ENCODE measurements at places on chromosomes 3 and 15.

- no peaks in the 10 kb centered on the region for H3K4me1 ChIP-seq
- no peak overlapping the region for H3K4me3 ChIP-seq
- no peak for DNase-seq
- H3K36me3 ChIP-seq: no peaks in the 10 kb centered on the region
- H3K27ac ChIP-seq: no peak overlapping the region
- H3K27me3 ChIP-seq: no peaks in the 10 kb centered on the region
These were observed 74.5 kb downstream of the SPTSSB start for GRCh38 chr3:161296814-161297213.

- no peaks in the 10 kb centered on the region for H3K27me3 ChIP-seq
- H3K4me1 ChIP-seq: peaks cover 6% of the 10 kb centered on the region
- no peak overlapping the region for H3K4me3 ChIP-seq
These were observed 84.9 kb upstream of the ACP3 start for GRCh38 chr3:132232231-132232792.

GRCh38 chr3:108342837-108343486 is 46.6 kb downstream of the HHLA2 start:
- H3K4me1 ChIP-seq: no peaks in the 10 kb centered on the region
- H3K27ac ChIP-seq: no peak overlapping the region
- no peak for DNase-seq
- no peaks in the 10 kb centered on the region for H3K36me3 ChIP-seq
- no peaks in the 10 kb centered on the region for H3K27me3 ChIP-seq

DNA sequence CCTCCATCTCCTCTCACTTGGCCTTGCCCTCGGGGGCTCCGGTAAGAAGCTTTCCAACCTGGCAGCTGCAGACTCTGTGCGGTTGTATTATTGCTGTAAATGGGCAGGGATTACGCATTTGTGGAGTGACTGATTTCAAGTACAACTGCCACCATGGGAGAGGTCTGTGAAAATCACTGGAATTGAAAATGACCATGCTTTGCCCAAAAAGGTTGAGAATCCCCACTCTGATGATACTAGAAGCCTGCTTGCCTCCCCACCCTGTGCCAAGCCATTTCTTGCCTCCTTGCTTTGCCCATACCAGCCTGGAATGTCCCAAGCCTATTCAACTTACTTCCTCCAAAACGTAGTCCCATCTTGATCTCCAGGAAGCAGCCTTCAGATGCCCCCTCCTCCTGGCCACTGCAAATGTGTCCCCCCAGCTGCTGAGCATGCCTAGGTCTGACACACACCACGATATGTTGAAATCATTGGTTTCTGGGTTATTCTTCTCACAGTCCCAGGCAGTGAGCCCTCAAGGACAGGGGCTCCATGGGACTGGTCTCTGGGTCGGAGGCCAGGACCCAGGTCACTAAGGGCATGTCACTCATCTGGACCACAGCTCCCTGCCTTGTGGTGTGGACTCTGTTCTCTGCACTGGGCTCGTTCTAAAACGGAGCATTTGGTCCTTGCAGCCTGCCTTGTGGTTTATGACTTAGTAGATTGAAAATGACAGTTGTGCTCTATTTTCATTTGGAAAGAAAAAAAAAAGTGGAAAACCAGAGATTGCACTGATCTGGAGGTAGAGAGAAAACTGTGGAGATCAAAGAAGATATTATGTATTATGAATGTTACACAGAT is 42.9 kb downstream of the SMAD3 start:
- no peak overlapping the region for H3K4me3 ChIP-seq
- no peaks in the 10 kb centered on the region for H3K27me3 ChIP-seq
- peaks cover 69% of the 10 kb centered on the region for H3K4me1 ChIP-seq
- DNase-seq: no peak
- H3K36me3 ChIP-seq: no peaks in the 10 kb centered on the region
- peak overlapping the region; percentile 72 for H3K27ac ChIP-seq

GRCh38 chr3:40035177-40035576 is 225.8 kb downstream of the MYRIP start:
- no peaks in the 10 kb centered on the region for H3K4me1 ChIP-seq
- no peaks in the 10 kb centered on the region for H3K27me3 ChIP-seq
- H3K36me3 ChIP-seq: no peaks in the 10 kb centered on the region
- no peak overlapping the region for H3K27ac ChIP-seq
- DNase-seq: no peak

- H3K27ac ChIP-seq: no peak overlapping the region
- H3K36me3 ChIP-seq: no peaks in the 10 kb centered on the region
- H3K27me3 ChIP-seq: no peaks in the 10 kb centered on the region
- no peak overlapping the region for H3K4me3 ChIP-seq
These were observed 280.3 kb upstream of the PROK2 start for GRCh38 chr3:72065236-72065635.

GRCh38 chr15:80638553-80639167 is 56.5 kb upstream of the ABHD17C start:
- H3K27ac ChIP-seq: no peak overlapping the region
- no peak overlapping the region for H3K4me3 ChIP-seq
- no peaks in the 10 kb centered on the region for H3K27me3 ChIP-seq
- no peak for DNase-seq
- H3K36me3 ChIP-seq: no peaks in the 10 kb centered on the region

DNA sequence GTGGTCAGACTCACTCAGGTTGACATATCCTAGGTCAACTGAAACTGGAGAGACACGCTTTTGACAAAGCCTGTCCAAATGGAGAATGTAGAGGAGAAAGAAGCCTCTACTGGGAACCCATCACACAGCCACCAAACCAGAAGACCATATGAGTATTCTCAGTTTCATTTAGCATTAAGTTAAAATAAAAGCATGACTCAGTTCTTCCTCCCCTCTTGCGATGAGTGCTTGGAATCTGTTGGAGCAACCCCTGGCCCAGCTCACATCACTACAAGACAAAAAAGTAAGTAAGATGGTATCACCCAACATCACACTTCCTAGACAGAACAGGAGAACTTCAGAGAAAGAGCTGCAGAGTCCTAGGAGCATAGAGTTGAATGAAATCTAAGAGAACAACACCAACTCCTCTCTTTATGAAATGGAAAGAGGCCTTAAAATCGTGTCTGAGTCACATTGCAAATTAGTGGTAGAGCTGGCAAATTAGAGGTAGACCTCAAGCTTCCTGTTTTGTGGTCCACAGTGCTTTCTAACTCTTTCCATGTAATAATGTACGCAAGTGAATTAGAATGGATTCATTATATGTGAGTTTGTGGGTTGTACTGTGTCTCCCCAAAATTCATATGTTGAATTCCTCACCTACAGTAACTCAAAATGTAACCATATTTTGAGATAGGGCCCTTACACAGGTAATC is 51.2 kb downstream of the FGF12 start:
- H3K4me3 ChIP-seq: no peak overlapping the region
- H3K27me3 ChIP-seq: no peaks in the 10 kb centered on the region
- H3K27ac ChIP-seq: no peak overlapping the region
- no peaks in the 10 kb centered on the region for H3K4me1 ChIP-seq
- no peak for DNase-seq

- H3K27me3 ChIP-seq: no peaks in the 10 kb centered on the region
- H3K4me3 ChIP-seq: no peak overlapping the region
- DNase-seq: no peak
- peak overlapping the region; percentile 97 for H3K27ac ChIP-seq
These were observed 2.0 kb downstream of the P4HTM start for GRCh38 chr3:48991851-48992545.

GRCh38 chr15:60255390-60255789 is 142.4 kb downstream of the ANXA2 start:
- no peaks in the 10 kb centered on the region for H3K4me1 ChIP-seq
- H3K4me3 ChIP-seq: no peak overlapping the region
- H3K27ac ChIP-seq: no peak overlapping the region
- no peaks in the 10 kb centered on the region for H3K27me3 ChIP-seq
- H3K36me3 ChIP-seq: no peaks in the 10 kb centered on the region
- DNase-seq: no peak

DNA sequence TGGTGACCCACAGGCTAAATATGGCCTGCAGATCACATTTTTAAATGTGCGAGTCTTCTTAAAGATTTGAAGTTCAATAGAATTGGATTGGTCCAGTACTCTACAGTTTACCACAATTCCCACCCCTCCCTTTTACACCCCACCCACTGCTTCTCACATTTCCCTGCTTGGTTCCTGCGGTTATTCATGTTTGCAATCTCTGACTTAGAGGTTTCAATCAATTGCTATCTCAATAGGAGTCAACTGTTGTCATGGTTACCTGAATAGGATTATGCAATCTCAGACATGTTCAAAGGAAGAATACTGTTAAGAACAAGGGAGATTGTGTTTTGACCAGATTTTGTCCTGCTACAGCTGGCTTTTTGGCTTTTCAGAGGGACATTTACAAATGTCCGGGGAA is 4.9 kb upstream of the C3orf49 start:
- no peak overlapping the region for H3K27ac ChIP-seq
- H3K4me1 ChIP-seq: no peaks in the 10 kb centered on the region
- no peaks in the 10 kb centered on the region for H3K27me3 ChIP-seq
- H3K36me3 ChIP-seq: no peaks in the 10 kb centered on the region
- H3K4me3 ChIP-seq: no peak overlapping the region

GRCh38 chr15:100095541-100096247 is 246.1 kb downstream of the ADAMTS17 start:
- no peaks in the 10 kb centered on the region for H3K36me3 ChIP-seq
- H3K4me3 ChIP-seq: no peak overlapping the region
- H3K4me1 ChIP-seq: no peaks in the 10 kb centered on the region
- peak; percentile 28 for DNase-seq
- H3K27ac ChIP-seq: no peak overlapping the region

- no peak overlapping the region for H3K4me3 ChIP-seq
- no peaks in the 10 kb centered on the region for H3K27me3 ChIP-seq
- H3K4me1 ChIP-seq: peaks cover 40% of the 10 kb centered on the region
- DNase-seq: no peak
These were observed 153.2 kb upstream of the THBS1 start for GRCh38 chr15:39427705-39428104.

GRCh38 chr3:181698263-181698954 is 13.3 kb upstream of the SOX2 start:
- DNase-seq: no peak
- peaks cover 60% of the 10 kb centered on the region for H3K27me3 ChIP-seq
- no peaks in the 10 kb centered on the region for H3K36me3 ChIP-seq
- no peaks in the 10 kb centered on the region for H3K4me1 ChIP-seq

- no peak overlapping the region for H3K4me3 ChIP-seq
- H3K27ac ChIP-seq: peak overlapping the region; percentile 35
- H3K27me3 ChIP-seq: no peaks in the 10 kb centered on the region
- DNase-seq: no peak
- peaks cover 13% of the 10 kb centered on the region for H3K36me3 ChIP-seq
These were observed 82.4 kb downstream of the HCN4 start for GRCh38 chr15:73286311-73286710.

- DNase-seq: peak; percentile 47
- H3K4me1 ChIP-seq: no peaks in the 10 kb centered on the region
These were observed 39.5 kb upstream of the RAB6B start for GRCh38 chr3:133934996-133935842.

All from sigmoid colon (tissue), 7 donors.